Right renal cortex interstitium (tissue), 3 donors: ENCODE measurements at places on chromosomes 6 and 20. TPM values are rescaled to one million over a fixed set of nuclear protein-coding genes. Genes with fewer than 3 reads are reported as not detected.

The RIMS4 gene
- polyA plus RNA-seq: 0.53 TPM

The RAB44 gene
- 0.04 TPM for polyA plus RNA-seq

The MEP1A gene
- polyA plus RNA-seq: not detected

The OVOL2 gene
- 1.3 TPM for polyA plus RNA-seq

DNA sequence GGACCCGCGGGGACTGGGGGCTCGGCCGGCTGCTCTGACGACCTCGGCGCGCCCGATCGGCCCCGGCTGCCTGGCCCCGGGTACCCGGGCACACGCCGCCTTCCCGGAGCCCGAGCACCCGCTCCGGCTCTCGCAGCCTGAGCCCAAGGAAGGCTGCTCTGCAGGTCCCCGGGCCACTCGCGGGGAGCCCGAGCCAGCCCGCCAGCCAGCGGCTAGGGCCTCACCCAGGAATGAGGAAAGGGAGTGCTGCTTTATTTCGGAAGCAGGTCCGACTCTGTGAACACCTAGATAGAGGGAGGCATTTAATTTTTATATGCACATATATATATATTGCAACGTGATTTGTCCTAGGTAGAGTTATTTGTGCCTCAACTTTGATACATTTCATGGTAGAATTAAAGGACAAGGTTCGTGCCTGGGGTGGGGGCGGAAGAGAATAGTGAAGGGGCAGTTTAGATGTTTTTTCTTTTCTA is 15.5 kb downstream of the FOXA2 start:
- no peak for DNase-seq

DNA sequence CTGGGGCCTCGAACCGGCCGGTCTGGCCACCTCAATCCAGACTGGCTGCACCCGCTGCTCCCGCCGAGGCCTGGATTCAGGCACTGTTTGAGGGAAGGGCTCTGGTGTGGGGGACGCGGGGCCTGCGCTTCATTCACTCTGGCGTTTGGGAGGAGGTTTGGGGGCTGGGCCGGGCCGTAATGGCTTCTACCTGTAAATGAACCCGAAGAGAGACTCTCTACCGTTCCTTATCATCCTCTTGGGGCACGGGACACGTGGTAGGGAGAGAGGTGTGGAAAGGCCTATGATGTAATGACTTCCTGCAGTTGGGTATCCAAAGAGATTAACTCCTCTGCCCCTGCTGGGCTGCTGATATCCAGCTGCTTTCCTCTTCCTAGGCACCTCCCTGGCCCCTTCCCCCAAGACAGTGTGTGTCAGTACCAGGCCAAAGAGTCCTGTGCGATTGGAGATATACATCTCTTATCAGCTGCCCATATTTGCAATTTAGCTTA is 1.8 kb downstream of the FOXO3 start:
- DNase-seq: no peak

DNA sequence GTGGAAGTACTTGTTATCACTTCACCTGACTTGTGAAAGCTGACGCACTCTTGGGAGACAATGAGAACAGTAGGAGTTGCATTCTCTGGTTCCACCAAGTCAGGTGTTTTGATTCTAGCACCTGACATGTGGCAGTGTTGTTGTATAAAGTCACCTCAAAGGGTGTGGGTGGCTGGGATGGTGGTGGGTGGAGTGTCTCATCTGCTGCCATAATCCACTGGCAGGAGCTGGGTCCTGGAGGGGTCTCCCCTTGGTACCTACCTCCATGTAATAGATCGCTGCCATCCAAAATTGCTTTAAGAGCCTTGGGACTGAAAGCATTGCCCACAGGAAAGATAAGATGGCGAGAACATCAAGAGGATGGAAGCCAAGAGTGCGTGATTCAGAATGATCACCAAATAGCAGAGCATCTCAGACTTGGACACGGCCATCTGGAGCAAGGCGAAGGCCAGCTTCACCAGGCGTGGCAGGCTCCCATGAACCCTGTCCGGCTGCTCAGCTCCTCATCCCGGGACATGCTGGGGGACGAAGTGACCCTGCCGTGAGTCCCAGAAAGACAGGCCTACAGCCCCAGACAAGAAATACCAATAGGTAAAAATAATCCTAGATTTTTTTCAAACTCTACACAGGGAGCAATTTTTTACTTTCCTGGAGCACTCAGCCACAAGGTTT is 56.6 kb downstream of the NPEPL1 start:
- no peak for DNase-seq

DNA sequence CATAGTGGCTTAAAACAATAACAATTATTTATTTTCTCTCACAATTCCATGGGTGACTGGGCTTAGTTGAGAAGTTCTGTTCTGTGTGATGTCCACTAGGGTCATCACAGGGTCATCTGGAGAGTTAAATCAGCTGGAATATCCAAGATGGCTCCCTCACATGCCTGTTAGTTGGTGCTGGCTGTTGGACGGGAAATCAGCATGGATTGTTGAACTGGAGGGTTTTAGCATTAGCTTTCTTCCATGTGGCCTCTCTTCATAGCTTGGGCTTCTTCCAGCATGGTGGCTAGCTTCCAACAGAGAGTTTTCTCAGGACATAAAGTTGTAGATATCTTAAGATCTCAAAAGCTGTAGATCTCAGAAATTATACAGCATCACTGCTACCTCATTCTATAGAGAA is 19.6 kb downstream of the MARCKS start:
- DNase-seq: no peak

DNA sequence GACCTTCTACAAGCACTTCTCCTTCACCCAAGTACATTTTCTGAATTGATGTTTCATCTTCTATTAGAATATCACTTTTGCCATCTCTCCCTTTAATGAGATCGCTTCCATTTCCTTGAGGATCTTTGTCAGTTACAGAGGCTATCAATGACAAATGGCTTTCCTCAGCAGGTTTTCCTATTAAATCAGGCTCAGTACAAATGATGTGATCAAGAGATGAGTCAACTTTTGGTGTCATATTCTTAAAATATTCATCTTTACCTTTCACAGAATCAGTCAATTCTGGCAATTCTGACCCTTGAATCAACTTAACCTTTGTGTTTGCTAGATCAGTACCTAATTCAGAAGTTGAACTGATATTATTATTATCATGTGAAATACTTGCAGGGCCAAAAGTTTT is 37.3 kb downstream of the DST start:
- no peak for DNase-seq

DNA sequence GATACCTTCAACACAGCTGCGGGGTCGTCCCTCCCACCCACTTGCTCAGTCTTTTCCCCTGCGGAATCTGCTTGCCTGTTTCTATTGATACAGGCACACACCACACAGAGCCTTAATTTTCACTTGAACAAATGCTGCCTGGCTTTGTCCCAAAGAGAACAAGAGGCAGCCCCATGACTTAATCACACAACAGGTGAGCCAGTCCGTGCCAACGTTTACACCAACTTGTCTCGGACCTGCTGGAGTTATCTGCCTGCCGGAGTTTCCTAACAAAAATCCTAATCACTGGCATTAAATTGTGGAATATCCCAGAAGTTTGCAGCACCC is 186.8 kb upstream of the RREB1 start:
- DNase-seq: no peak

DNA sequence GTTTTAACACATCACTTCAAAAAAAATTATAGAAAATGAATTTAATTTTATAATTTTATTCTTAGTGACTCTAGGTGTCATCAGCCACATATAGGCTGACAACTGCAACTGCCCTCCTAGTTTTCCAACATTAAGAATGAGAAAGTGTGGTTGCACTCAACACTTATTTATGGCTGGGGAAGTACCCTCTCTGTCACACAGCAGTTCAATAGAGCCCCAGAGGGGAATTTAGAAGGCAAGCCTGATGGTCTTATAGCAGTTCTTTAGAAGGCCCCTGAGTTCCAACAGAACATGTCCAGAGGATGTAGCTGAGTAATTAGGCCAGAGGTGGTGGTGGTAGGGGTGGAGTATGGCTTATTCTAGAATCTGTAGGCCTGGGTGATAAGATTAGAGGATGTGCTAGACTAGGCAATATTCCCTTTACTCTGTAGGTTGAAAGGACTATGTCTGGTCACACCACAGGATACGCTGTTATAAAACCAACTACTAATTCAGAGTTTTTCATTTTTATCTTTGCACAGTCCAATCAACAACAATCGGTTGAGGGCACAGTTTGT is 226.5 kb upstream of the CITED2 start:
- DNase-seq: no peak

- DNase-seq: no peak
These were observed 73.2 kb downstream of the AHI1 start for GRCh38 chr6:135424385-135424784.
